ENCODE measurements at places on chromosomes 12 and 14.

GRCh38 chr14:105059035-105059924 is 6.0 kb downstream of the GPR132 start:
- DNase-seq, result no peak

- DNase-seq, result no peak
Measured at GRCh38 chr12:93166541-93167307, 211.0 kb upstream of the NUDT4 start.

- DNase-seq, result no peak
Measured at GRCh38 chr12:3253682-3254275, 176.6 kb downstream of the TSPAN9 start.

DNA sequence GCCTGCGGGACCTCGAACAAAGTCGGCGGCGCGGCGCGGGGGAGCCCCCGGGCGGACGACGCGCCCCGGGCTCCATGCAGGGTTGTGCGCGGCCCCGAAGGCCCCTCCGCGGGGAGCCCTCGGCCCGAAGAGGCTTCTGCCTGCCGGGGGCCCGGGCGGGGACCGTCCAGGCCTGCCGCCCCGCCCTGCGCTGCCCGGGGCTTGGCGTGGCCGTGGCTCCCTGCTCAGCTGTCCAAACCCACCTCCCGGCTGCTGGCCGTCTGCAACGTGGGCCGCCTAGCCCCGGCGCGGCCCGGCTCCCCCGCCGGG is 670 bp downstream of the DYRK2 start:
- no peak for DNase-seq

DNA sequence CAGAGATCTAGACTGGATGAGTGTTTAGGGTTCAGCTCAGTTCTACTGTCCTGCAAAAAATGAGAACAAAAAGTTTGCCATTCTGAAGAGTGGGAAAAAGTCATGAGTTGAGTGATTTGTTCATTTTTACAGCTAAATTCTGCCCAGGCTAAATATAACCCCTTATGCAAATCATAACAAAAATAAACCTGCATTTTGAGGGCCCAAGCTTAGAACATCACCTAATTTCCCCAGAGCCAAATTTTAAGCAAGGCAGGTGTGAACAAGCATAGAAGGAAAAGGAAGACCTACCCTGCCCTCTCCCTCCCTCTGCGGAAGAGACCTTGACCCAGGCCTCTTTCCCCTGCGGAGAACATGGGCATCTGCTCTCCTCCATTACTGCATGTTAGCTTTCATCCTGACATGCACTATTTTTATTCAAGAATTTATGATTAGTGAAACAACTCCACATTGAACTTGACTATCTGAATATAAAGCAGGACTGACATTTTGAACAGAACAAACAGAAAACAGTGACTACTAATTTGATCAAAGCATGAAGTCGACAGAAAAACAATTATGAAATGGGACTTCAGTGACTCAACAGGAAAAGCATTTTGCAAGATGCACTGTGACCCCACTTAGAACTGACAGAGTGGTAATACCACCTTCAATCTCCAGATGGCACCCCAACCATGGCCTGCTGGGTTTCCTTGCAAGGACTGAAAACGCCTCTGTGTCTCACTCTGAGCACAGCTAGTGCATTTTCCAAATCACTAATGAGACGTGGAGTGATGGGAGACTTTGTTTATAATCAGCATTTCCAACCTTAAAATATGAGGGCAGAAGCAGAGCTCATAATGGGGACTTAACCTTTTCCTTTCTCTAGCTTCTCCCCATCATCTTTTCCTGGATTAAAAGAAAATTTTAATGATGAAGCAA is 30.9 kb upstream of the SELPLG start:
- peak; percentile 96 for DNase-seq

- no peak for DNase-seq
Measured at GRCh38 chr12:108792361-108793292, 61.3 kb upstream of the CORO1C start.

DNA sequence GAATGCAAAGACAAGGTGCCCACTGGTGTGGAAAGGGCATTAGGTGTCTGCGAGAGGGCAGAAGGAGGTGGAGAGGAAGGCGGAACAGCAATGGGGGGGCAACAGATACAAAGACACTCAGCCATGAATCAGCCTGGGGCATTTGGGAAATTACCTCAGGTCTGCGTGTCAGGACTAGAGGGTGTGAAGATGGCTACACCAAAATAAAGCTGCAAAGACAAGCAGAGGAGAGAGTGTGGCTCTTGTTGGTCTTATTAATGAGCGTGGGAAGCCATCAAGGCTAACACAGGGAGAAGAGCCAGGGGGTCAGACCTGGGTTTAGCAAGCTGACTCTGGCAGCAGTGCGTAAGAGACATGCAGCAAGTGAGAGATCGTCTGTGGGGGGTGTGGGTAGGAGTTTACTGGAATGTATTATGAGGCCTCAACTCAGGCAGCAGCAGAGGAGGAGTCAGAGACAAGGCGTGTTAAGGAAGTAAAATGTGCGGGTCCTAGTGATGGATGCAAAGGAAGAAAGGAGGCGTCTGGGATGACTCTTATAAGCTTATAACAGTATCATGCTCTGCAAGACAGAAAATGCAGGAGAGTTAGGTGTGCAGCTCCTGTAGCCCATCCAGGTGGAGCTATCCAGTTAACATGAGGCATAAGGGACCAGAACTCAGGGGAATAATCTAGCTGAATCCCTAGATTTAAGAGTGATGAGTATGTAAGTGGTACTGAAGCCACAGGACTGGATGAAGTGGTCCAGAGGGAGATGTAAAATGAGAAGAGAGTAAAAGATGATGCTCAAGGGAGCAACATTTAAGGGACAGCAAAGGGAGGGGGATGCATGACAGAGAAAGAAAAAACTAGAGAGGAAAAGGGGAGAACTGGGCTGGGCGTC is 50.4 kb downstream of the KCNK10 start:
- DNase-seq, result no peak

- no peak for DNase-seq
Measured at GRCh38 chr14:69375182-69375581, 22.9 kb downstream of the ERH start.

DNA sequence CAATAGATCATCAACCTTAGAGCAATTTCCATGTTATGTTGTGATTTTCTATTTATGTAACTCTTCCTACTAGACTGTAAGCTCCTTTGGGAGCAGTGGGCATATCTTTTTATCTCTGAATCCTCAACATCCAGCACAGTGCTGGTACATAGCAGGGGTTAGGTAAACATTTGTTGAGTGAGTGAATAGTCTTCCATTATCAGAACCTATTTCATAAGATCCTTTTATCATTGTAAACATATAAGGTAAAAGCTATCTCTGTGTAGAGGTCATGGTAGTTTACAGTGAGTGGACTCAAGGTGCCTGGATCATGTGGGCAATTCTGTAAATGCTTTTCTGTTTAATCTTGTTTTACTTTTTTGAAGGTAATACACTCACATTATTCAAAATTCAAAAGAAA is 15.1 kb downstream of the FKBP11 start:
- DNase-seq, result no peak

GRCh38 chr14:62206456-62206855 is 444.2 kb downstream of the SNAPC1 start:
- no peak for DNase-seq

DNA sequence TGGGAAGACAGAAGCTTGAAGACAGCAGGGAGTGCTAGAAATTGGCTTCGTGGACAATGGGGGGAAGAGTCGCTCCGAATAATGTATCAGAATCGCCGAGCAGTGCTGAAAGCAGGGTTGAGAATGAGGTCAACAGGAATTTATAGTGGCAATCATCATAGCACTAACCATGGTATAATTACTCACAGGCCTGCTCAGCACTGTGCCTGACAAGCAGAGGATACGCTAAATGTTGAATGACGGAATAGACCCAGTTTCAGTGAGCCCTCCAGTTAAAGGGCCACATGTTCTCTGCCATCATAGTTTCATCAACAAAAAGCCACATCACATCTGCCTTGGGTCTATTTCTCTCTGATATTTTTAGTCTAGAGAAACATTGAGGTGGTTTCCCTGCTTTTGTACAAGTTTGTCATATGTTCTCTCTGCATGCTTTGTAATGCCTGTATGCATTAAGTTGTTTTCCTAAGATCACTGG is 130.3 kb upstream of the EGLN3 start:
- no peak for DNase-seq

DNA sequence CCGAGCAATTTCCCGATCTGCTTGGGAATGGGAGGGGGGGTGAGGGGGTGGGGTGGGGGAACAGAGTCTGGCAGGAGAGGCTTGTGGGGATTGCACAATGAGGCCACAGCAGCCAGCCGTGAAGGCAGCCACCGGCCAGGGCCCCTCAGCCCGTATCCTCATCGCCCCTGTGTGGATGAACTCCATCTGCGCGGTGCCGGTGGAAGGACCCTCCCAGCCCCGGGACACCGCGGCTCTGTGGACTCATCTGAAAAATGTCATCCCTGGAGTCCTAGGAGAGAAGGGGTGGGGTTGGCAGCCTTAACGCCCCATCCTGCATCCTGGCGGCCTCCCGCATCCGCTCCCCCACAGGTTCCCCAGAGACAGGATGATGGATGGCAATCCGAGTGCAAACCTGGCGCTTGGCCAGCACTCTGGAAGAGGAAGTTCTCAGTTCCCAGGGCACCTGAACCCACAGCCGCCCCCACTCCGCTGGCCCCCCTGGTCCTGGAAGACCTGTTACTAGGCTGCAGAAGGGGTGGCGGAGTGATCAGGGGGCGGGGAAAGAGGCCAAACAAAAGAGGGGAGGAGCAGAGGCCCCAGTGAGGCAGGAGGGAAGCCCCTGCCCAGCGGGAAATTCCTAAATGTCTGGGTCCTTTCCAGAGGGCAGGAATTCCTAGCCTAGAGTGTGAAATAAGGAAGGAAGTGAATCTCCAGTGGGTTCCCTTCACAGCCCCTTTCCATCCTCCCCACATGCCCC is 1.2 kb upstream of the TNFAIP2 start:
- DNase-seq, result peak; percentile 93

- no peak for DNase-seq
Measured at GRCh38 chr14:63642656-63643382, 1.1 kb upstream of the WDR89 start.

GRCh38 chr14:76955575-76956315 is 72.8 kb downstream of the IRF2BPL start:
- DNase-seq, result peak; percentile 95

GRCh38 chr12:12510141-12510540 is 52.5 kb downstream of the DUSP16 start:
- peak; percentile 74 for DNase-seq

DNA sequence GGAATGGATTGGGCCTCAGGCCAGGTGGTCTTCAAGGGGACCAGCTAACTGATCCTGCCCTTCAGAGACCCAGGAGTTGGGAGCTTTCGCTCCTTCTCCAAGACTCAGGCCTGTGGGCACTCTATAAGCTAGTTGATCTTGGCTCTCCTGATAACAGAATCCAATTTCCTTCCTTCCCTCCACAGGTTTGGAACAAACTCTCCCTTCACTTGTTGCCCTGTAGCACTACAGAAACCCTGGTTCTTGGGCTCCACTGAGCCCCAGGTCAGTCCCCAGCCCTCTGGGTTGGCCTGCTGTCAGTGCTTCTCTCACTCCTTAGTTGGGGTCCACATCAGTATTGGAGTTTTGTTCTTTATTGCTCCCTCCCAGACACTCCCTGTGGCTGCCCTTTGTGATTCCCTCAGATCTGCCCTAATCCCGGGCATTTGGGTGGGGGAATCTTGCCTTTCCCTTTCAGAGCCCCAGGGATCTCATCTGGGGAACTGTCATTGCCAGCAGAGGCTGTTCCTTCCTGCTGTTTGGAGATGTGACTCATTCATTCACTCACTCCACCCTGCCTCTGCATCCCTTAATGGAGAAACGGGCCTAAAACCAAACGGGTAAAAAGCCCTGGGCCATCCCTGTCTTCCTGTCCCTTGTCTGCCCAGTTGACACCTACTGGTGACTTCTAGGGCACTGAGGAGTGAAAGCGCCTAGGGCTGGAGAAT is 4.4 kb upstream of the GPD1 start:
- no peak for DNase-seq

GRCh38 chr12:1869145-1869544 is 48.8 kb downstream of the LRTM2 start:
- no peak for DNase-seq

- DNase-seq, result no peak
Measured at GRCh38 chr14:104434214-104435076, 145.1 kb upstream of the C14orf180 start.

GRCh38 chr12:110458756-110459155 is 8.6 kb upstream of the ARPC3 start:
- DNase-seq, result no peak

- no peak for DNase-seq
Measured at GRCh38 chr12:80829767-80830166, 108.0 kb downstream of the LIN7A start.

GRCh38 chr12:42288544-42288943 is 37.4 kb downstream of the ZCRB1 start:
- no peak for DNase-seq

GRCh38 chr12:106511365-106511764 is 71.4 kb upstream of the RFX4 start:
- no peak for DNase-seq

GRCh38 chr14:101584055-101584859 is 23.0 kb downstream of the DIO3 start:
- DNase-seq, result no peak

- no peak for DNase-seq
Measured at GRCh38 chr12:15171012-15171655, 50.1 kb downstream of the RERG start.

- no peak for DNase-seq
Measured at GRCh38 chr14:102905116-102906108, 17.1 kb upstream of the AMN start.

GRCh38 chr12:14982991-14983390 is 10.1 kb downstream of the PDE6H start:
- DNase-seq, result peak; percentile 26

GRCh38 chr14:72945356-72946027 is 19.2 kb downstream of the DCAF4 start:
- peak; percentile 36 for DNase-seq

GRCh38 chr12:713281-713875 is 39.0 kb upstream of the WNK1 start:
- DNase-seq, result peak; percentile 72

- DNase-seq, result no peak
Measured at GRCh38 chr12:121873216-121873569, 14.5 kb upstream of the HPD start.

DNA sequence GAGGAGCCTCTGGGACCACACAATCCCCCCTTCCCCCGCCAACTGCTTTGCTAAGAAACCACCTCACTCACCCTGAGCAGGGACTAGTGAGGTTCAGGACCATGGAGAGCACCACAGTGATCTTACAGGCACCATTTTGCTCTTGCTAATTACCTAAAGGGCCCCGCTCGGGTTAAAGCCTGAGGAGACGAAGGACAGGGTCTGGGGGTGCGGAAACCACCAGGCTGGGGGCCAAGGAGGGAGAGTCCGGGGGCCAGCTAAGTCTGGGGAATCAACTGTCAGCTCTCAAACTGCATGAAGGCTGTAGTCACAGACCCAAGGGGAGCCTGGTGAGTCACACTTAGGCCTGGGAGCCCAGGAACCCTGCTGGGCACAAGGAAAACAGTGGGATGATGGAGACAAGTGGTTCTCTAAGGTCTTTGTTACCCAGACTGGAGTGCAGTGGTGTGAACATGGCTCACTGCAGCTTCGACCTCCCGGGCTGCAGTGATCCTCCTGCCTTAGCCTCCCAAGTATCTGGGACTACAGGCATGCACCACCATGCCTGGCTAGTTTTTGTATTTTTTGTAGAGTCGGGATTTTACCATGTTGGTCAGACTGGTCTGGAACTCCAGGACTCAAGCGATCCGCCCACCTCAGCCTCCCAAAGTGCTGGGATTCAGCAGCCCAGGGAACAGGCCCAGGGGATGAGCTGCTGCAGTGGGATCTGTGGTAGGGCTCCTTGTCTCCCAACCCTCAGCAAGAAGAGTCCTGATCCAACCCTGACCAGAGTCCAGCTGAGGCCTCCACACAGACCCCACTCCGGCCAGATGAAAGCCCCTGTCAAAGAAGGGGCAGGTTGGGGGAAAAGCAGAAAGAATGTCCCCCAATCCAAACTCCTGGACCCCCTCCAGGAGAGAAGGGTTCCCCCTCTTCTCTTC is 98.8 kb downstream of the CALM1 start:
- DNase-seq, result peak; percentile 74
